ENCODE measurements at places on chromosomes 2 and 18. TPM values are rescaled to one million over a fixed set of nuclear protein-coding genes. Genes with fewer than 3 reads are reported as not detected.

DNA sequence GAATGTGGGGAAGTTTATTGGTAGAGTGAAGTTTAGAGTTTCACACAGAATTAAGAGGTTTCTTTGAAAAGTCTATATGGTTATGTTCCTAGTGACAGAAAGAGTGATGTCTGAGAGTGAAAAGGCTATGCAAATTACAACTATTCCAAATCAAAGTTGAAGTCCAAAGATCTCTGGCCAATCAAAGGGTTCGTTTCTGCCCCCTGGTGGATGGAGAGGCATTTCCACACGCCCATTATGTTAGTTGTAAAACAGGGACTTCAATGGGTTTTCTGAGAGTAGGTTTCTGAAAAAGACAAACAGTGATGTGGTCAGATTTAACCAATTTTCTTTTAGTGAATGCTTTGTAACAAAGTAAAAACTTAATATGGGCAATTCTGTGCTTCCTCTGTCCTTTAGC, 441.5 kb upstream of the POU3F3 start:
- H3K27me3 ChIP-seq: no peaks in the 10 kb centered on the region
- peaks cover 4% of the 10 kb centered on the region for H3K4me1 ChIP-seq
- DNase-seq: peak; percentile 83
- H3K4me3 ChIP-seq: no peak overlapping the region
- no peak overlapping the region for H3K27ac ChIP-seq

DNA sequence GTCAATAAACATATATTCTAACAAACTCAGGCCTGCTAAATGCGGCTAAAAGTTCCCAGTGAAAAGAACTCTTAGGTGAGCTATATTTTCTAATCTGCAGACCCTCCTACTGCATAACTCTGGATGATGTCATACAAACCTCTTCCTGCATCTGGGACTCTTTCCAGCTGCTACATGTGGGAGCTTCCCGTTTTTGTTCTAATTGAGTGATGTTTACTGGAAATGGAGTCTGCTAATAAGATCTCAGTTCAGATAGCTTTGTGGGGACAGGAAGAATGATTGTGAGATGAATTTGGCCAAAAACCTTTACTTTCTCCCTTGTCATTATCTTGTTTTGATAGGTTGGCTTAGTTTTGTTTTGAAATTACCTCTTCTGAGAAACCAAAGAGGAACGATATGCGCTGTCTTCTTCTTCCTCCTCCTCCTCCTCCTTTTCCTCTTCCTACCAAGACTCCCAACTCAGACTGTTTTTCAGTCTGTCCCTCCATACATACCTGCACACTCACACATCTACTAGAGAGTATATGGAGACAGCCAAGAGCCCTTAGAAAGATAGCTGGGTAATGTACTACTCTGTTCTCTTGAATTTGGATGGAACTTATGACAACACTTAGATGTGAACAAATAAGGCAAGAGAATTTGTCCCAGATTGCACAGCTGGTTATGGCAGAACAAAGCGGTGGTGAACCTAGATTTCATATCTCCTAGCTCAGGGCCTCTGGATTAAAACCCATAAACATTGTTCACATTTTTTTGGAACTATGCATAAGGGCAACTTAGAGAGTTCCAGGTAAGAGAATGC, 39.8 kb upstream of the AAK1 start:
- H3K27ac ChIP-seq: no peak overlapping the region
- H3K4me3 ChIP-seq: no peak overlapping the region
- no peaks in the 10 kb centered on the region for H3K36me3 ChIP-seq
- no peaks in the 10 kb centered on the region for H3K4me1 ChIP-seq
- H3K27me3 ChIP-seq: no peaks in the 10 kb centered on the region

DNA sequence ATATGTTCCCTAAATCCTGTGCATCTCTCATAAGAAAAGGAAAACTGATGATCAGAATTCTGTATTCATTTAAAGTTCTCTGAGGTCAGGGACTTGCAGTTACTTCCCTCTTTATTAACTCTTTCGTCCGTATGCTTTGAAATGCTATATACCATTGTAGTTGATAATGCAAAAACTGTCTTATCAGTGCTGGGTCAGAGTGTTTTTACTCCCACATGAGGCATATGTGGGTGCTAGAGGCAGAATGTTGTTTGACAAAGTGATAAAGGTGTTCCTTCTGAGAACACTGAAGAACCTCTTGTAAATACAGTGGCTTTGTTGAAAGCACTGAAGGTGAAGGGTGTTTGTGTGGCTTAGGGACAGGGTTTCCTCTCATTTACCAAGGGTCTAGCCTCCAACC, 136.5 kb upstream of the NFATC1 start:
- H3K27ac ChIP-seq: no peak overlapping the region
- DNase-seq: no peak
- H3K27me3 ChIP-seq: no peaks in the 10 kb centered on the region
- no peak overlapping the region for H3K4me3 ChIP-seq

DNA sequence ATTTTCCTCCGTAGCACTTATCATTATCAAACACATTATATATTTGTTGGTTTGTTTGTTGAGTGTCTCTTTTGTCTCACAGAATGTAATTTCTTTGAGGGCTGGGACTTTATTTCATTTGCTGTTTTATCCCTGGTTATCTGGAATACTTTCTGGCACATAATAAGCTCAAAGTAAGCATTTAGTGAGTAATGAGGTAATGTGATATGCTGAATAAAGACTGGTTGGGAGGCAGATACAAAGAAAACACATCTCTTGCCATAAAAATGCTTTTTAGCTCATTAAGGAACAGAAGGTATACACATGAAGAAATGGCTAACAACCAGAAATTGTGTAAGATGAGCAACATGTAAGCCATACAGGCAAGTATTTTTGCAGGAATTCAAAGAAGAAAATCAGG, 1411.8 kb downstream of the LRP1B start:
- H3K27me3 ChIP-seq: no peaks in the 10 kb centered on the region
- no peak overlapping the region for H3K4me3 ChIP-seq
- no peaks in the 10 kb centered on the region for H3K4me1 ChIP-seq
- H3K27ac ChIP-seq: no peak overlapping the region
- H3K36me3 ChIP-seq: no peaks in the 10 kb centered on the region

GRCh38 chr2:75676464-75676863, 29.9 kb downstream of the MRPL19 start:
- no peaks in the 10 kb centered on the region for H3K27me3 ChIP-seq
- H3K27ac ChIP-seq: no peak overlapping the region
- peaks cover 17% of the 10 kb centered on the region for H3K36me3 ChIP-seq
- no peak for DNase-seq
- H3K4me3 ChIP-seq: no peak overlapping the region

DNA sequence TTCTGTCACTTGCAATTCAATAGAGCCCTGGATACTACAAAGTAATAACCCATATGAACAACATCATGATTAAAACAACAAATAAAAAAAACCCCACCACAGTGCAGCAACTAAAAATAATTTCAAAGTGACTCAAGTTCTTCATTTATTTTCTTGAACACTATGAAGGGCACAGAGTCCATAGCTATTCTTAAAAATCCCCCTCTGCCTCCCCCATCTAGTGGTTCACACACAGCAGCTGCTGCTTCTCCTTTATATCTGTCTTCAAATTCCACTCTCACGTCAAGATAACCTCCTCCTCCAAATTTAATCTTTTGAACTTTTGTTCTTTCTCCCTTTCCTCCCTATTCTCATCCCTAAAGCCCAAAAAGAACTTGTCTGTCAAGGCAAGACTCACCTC, 591.3 kb downstream of the ZEB2 start:
- H3K27me3 ChIP-seq: no peaks in the 10 kb centered on the region
- H3K4me1 ChIP-seq: peaks cover 8% of the 10 kb centered on the region
- H3K4me3 ChIP-seq: no peak overlapping the region
- no peaks in the 10 kb centered on the region for H3K36me3 ChIP-seq
- H3K27ac ChIP-seq: no peak overlapping the region

- no peaks in the 10 kb centered on the region for H3K27me3 ChIP-seq
- H3K4me1 ChIP-seq: no peaks in the 10 kb centered on the region
- no peak overlapping the region for H3K27ac ChIP-seq
- H3K4me3 ChIP-seq: no peak overlapping the region
- no peaks in the 10 kb centered on the region for H3K36me3 ChIP-seq
- DNase-seq: no peak
These were observed 66.0 kb upstream of the HDAC4 start for GRCh38 chr2:239466755-239467271.

DNA sequence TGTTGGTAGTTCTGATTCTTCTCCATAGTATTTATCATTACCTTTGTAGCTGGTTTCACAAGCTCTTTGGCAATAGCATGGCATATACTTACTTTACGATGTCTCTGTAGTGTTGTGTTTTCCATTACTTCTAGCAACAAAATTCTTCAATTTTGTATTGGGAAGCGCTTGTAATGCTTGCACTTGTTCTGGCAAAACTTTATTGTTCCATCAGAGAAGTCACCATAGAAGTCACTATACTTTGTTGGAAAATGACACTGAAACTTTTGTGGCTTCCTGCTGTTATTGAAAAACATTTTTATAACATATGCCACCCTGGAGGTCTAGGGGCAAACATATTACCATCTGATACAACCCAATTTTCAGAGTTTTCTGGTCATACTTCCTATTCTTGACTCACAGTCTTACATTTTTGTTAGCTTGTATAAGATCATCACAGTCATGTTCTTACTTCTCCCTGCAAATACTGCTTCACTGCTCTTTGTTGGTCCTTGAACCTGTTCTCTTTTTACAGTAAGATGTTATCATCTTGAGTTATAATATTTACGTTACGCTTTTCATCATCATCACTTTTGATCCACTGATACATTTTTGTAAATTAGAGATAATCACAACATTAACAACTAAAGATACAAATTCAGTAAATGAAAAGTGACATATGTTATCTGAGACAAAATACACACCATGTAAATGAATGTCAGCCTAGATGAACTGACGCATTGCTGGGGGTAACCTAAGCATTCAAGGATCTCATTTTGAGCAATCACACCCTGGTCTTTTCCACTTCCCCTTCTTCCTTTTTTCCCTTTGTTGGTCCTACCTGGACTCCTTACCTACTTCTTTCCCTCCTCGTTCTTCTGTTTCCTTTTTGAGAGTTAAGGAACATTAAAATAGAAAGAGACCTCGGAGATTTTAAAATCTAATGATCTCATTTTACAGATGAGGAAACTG, 33.3 kb upstream of the CXCR4 start:
- H3K4me1 ChIP-seq: no peaks in the 10 kb centered on the region
- no peak overlapping the region for H3K27ac ChIP-seq
- DNase-seq: no peak
- no peak overlapping the region for H3K4me3 ChIP-seq

- H3K4me1 ChIP-seq: peaks cover 3% of the 10 kb centered on the region
- no peak overlapping the region for H3K27ac ChIP-seq
- no peak overlapping the region for H3K4me3 ChIP-seq
- H3K27me3 ChIP-seq: no peaks in the 10 kb centered on the region
These were observed 137.6 kb downstream of the ATL2 start for GRCh38 chr2:38239452-38239851.

GRCh38 chr2:111025288-111025687, 95.4 kb upstream of the BCL2L11 start:
- no peaks in the 10 kb centered on the region for H3K36me3 ChIP-seq
- no peak overlapping the region for H3K4me3 ChIP-seq
- H3K4me1 ChIP-seq: no peaks in the 10 kb centered on the region
- H3K27ac ChIP-seq: no peak overlapping the region

DNA sequence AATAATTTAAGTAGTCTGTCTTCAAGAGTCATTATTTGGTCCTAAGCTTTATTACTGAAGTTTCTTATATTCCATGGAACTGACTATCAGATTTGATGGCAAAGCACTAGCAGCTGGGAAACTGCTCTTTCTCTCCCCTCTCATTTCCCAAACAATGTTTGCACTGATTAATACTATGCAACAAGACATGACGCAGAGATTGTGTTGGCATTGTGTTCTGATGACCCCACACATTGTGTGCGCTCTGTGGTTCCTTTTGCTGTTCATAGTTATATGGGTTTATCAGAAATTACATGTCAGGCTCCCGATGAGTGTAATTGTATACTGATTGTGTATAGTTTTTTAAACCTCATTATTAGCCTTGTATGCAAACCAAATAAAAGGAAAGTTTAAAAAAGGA, 331.6 kb upstream of the FANCL start:
- H3K27ac ChIP-seq: no peak overlapping the region
- no peaks in the 10 kb centered on the region for H3K36me3 ChIP-seq

The SGPP2 gene
- total RNA-seq: not detected

The ZNF638 gene
- 229 TPM for total RNA-seq

The CDKL4 gene
- total RNA-seq: not detected

The SMAD7 gene
- total RNA-seq: 67.4 TPM

The DNER gene
- total RNA-seq: 0.16 TPM

The TMEM37 gene
- 18.0 TPM for total RNA-seq

All from endodermal cell (in vitro differentiated cells).